Left renal pelvis (tissue), 4 donors: ENCODE measurements at places on chromosomes 5 and 9. TPM values are rescaled to one million over a fixed set of nuclear protein-coding genes. Genes with fewer than 3 reads are reported as not detected.

IFNB1 gene
- not detected for polyA plus RNA-seq

MZB1 gene
- 0.90 TPM for polyA plus RNA-seq

PCDHGA7 gene
- 2.5 TPM for polyA plus RNA-seq

ROPN1L gene
- 0.82 TPM for polyA plus RNA-seq

PCDHGA3 gene
- polyA plus RNA-seq, result 4.9 TPM

KCNV2 gene
- 0.13 TPM for polyA plus RNA-seq

RANBP17 gene
- polyA plus RNA-seq, result 8.2 TPM

PPP3R2 gene
- polyA plus RNA-seq, result 0.17 TPM

PCA3 gene
- polyA plus RNA-seq, result 0.11 TPM

TTF1 gene
- 20.6 TPM for polyA plus RNA-seq

DRD1 gene
- polyA plus RNA-seq, result 0.06 TPM

TRIM7 gene
- 0.17 TPM for polyA plus RNA-seq

SLC34A3 gene
- 7.5 TPM for polyA plus RNA-seq

LCN15 gene
- polyA plus RNA-seq, result 0.14 TPM

BARHL1 gene
- not detected for polyA plus RNA-seq

PCDHGA10 gene
- polyA plus RNA-seq, result 3.9 TPM

PCDHB13 gene
- 6.1 TPM for polyA plus RNA-seq

GRM6 gene
- 0.57 TPM for polyA plus RNA-seq

SLC35D2 gene
- 37.1 TPM for polyA plus RNA-seq

PHYKPL gene
- 75.9 TPM for polyA plus RNA-seq

TERT gene
- polyA plus RNA-seq, result 0.76 TPM

SMARCA2 gene
- polyA plus RNA-seq, result 172 TPM

PBX3 gene
- polyA plus RNA-seq, result 23.1 TPM

RIOK2 gene
- polyA plus RNA-seq, result 50.5 TPM

PCDHGA8 gene
- polyA plus RNA-seq, result 0.40 TPM

TRAF1 gene
- 7.3 TPM for polyA plus RNA-seq
